Activated CD8-positive, alpha-beta memory T cell treated with anti-CD3 and anti-CD28 coated beads, Interleukin-2, amount 10 ng/mL, durations not matched to agents 7 days and 5 days (primary cell): ENCODE measurements at places on chromosomes 6 and 20. TPM values are rescaled to one million over a fixed set of nuclear protein-coding genes. Genes with fewer than 3 reads are reported as not detected.

SRSF12 gene
- not detected for total RNA-seq

DNA sequence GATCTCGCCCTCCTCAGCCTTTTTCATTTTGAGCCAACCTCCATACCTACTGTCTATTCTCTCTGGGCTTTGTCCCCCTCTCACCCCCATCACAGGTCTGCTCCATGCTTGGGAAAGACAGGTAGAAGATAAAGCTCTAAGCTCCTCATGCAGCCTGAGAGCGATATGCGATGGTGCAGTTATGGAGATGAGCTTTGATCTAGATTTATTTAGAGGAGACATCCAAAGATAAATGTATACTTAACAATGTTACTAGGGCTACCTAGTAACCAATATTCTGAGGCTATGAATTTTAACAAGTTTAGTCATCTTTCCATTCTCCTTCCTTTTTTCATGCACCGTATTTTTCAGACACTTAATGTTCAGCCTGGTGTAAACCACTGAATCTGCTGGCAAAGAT is 95.3 kb downstream of the TRDN start:
- DNase-seq = no peak

DNA sequence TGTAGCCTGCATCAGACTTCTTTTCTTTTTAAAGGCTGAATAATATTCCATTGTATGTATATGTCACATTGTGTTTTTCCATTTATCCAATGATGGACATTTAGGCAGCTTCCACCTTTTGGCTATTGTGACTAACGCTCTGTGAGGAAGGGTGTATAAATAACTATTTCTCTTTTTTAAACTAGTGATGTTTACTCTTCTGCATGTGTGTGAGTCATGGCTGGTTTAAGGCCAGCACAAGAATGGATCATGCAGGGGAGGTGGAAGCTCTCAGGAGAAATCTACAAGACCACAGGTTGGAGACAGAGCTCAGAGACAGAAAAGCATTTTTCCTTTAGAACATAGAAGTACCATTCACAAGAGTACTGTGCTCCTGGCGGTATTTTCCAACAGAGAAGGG is 307.2 kb downstream of the SOX4 start:
- DNase-seq = no peak

GRCh38 chr6:17415321-17415720 is 21.9 kb downstream of the CAP2 start:
- no peak for DNase-seq

- peak; percentile 55 for DNase-seq
These were observed 12.2 kb upstream of the AKIRIN2 start for GRCh38 chr6:87714093-87714842.

DEFB114 gene
- total RNA-seq = not detected

DNA sequence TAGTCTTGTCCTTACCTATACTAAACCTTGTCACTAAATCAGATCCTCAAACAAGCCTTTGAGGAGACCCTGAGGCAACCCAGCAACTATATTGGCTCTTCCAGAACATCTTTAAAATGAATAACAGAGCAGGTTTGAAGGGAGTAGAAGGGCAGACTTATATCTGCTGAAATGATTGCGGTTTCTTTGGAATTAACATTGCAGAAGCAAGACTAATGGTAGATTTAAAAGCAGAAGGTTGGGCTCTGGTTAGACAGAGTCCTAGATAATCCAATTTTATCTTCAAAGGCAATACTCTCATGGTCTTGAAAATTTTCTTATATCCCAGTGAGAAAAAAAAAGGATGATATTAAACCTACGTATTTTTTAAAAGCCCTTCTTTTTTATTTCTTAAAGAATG is 19.1 kb downstream of the FHL5 start:
- no peak for DNase-seq

DNA sequence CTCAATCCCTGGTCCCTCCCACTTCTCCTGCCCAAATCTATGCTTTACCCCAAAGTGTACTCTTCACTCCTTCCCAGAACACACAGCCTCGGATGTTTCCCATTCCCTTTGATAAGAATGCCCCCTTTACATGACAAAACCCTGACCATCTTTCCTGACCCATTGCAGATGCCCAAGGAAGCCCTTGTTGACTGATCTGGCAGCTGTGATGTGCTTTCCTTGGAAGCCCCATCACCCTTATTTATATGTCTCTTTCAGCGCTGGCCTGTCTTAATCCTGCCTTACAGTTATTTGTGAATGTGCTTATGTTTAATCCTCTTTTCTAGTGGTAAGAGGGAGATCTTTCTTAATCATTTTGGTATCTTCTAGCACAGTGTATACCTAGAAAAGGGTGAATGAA is 523.1 kb downstream of the CD83 start:
- no peak for DNase-seq

- no peak for DNase-seq
These were observed 48.9 kb downstream of the CLIC5 start for GRCh38 chr6:45966797-45967196.

DNA sequence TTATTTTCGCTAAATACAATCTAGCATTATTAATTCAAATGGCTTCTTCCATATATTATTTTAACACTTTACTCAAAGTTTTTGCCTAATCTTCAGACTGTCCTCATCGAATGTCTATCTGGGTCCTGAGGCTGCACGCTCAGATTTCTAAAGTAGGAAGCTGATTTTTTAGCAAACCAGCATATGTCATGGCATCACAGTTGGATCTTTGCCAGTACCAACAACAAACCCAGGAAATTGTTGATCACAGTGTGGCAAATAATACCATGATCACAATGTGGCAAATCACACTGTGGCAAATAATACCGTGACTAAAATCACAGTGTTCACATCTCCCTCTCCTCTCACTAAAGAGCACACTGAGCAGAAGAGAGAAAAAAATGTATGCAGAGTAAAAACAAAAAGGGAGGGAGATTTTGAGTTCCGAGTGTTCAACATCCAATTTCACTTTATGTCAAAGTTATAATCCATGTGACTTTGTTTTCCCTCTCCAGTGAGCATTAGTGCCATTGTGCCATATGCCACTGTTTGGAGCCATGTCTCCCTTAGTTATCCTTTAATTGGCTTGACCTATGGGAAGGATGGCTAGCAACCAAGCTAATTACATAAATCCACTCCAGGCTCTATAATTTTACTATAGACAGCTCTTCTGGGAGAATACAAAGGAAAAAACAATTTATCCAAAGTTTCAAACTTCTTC is 1059.6 kb downstream of the HACE1 start:
- DNase-seq = no peak
